ENCODE measurements at places on chromosomes 3 and 15. TPM values are rescaled to one million over a fixed set of nuclear protein-coding genes. Genes with fewer than 3 reads are reported as not detected.

KLHL40 gene
- not detected for total RNA-seq

LDHAL6B gene
- total RNA-seq = not detected

ADGRG7 gene
- total RNA-seq = 1.4 TPM

GLCE gene
- 22.4 TPM for total RNA-seq

EFCAB12 gene
- 0.42 TPM for total RNA-seq

ROBO1 gene
- total RNA-seq = 33.9 TPM

RYR3 gene
- not detected for total RNA-seq

PATL2 gene
- total RNA-seq = 3.8 TPM

TLR9 gene
- total RNA-seq = 0.27 TPM

ACTR8 gene
- 21.5 TPM for total RNA-seq

TMEM207 gene
- total RNA-seq = 1.4 TPM

MANF gene
- 176 TPM for total RNA-seq

SEMA5B gene
- not detected for total RNA-seq

- H3K36me3 ChIP-seq = peaks cover 17% of the 10 kb centered on the region
- H3K4me3 ChIP-seq = peak overlapping the region; percentile 68
- H3K4me1 ChIP-seq = no peaks in the 10 kb centered on the region
- H3K27me3 ChIP-seq = no peaks in the 10 kb centered on the region
- no peak overlapping the region for H3K27ac ChIP-seq
- DNase-seq = peak; percentile 6
These were observed 448 bp downstream of the SHISA5 start for GRCh38 chr3:48503401-48504050.

DNA sequence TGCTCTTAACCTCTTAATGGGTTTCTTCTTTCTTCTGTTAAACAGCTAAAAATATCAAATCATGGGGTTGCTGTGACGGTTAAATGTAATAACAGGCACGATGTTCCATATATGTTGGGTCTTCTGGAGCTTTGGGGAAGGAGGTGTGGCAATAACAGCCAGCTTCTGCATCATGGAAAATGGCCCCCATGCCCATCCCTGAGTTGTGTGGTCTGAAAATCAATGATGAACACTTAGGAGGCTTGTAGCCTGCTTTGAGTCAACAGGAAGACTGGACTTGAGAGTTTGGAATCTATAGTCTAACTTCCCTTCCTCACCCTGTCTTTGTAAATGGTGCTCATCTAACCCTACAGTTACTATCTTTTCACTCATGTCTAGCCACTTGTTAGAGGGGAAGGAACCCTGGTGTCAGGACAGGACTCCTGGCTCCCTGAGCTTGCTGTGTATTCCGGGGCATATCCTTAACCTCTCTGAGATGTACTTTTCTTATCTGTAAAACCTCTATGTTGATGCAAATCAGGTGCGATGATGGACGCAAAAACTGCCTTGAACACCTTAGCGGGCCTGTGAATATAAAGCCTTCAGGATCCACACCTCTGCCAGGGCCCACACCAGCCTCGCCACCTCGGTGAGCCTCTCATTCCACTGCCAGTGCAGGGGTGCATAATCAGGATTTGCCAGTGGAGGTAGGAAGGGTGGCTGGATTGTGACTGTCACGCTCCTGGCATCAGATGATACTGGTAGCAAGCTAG is 27.5 kb downstream of the SMAD3 start:
- peak overlapping the region; percentile 82 for H3K27ac ChIP-seq
- H3K4me1 ChIP-seq = peaks cover 61% of the 10 kb centered on the region
- H3K27me3 ChIP-seq = no peaks in the 10 kb centered on the region
- peak overlapping the region; percentile 41 for H3K4me3 ChIP-seq
- peaks cover 63% of the 10 kb centered on the region for H3K36me3 ChIP-seq
- DNase-seq = no peak

GRCh38 chr3:21331321-21331720 is 419.7 kb downstream of the ZNF385D start:
- no peaks in the 10 kb centered on the region for H3K36me3 ChIP-seq
- H3K4me3 ChIP-seq = no peak overlapping the region
- no peaks in the 10 kb centered on the region for H3K27me3 ChIP-seq
- no peak overlapping the region for H3K27ac ChIP-seq

DNA sequence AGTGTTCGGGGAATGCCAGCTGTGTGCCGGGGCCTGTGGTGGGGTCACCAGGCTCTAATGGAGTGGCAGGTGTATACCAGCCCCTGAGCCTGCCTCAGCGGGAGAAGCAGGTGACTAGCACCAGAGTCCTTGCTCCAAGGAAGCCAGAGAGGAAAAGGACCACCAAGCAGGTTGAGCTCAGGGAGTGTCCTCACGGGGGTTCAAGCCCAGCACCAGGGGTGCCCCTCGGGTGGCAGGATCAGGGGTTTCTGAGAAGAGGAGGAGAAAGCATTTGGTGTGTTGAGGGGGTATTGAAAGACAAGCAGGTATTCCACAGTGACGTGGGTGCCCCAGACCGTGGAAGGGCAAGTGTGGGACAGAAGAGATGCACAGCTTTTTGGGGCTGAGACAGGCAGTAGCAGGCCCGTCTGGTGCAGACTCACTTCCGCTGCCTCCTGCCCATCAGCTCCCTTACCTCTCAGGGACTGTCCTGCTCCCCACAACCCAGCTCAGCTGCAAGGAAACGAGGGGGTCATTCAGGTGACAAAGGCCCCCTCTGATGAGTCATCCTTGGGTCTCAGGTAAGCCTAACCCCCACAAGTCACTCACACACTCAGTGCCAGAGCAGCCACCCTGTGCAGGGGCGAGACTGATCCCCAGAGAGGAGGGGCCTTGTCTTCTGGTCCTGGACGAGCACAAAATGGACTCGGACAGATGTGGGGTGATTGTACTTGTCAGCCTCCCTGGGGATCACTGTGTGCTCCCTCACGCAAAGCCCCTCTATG is 21.4 kb upstream of the POC1A start:
- no peaks in the 10 kb centered on the region for H3K36me3 ChIP-seq
- peaks cover 33% of the 10 kb centered on the region for H3K4me1 ChIP-seq
- no peaks in the 10 kb centered on the region for H3K27me3 ChIP-seq
- DNase-seq = no peak
- no peak overlapping the region for H3K4me3 ChIP-seq

- H3K36me3 ChIP-seq = no peaks in the 10 kb centered on the region
- no peak overlapping the region for H3K27ac ChIP-seq
- DNase-seq = no peak
- no peaks in the 10 kb centered on the region for H3K4me1 ChIP-seq
- no peaks in the 10 kb centered on the region for H3K27me3 ChIP-seq
These were observed 177.7 kb upstream of the NR2E3 start for GRCh38 chr15:71632576-71633195.

- H3K27ac ChIP-seq = no peak overlapping the region
- DNase-seq = no peak
- no peak overlapping the region for H3K4me3 ChIP-seq
These were observed 27.2 kb downstream of the EPHB3 start for GRCh38 chr3:184588776-184589175.

DNA sequence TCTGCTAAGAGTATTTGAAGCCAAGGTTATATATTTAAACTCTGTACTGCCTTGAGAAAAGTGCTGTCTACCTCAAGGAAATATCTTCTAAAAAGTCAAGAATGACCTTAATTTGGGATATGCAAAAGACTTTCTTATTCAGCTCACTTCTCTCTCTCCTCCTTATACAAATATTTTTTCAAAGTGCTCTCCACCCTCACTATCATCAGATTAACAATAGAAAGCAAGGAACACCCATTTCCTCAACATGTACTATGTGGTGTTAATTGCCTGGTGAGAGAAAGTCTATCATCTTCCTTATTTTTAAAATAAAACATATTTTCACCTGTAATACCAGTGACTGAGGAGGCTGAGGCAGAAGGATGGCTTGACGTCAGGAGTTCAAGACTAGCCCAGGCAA is 44.4 kb upstream of the RSL24D1 start:
- H3K36me3 ChIP-seq = no peaks in the 10 kb centered on the region
- no peaks in the 10 kb centered on the region for H3K27me3 ChIP-seq
- no peak overlapping the region for H3K4me3 ChIP-seq

GRCh38 chr15:99096894-99097426 is 7.9 kb upstream of the SYNM start:
- H3K27me3 ChIP-seq = peaks cover 77% of the 10 kb centered on the region
- DNase-seq = no peak
- no peak overlapping the region for H3K4me3 ChIP-seq
- H3K36me3 ChIP-seq = no peaks in the 10 kb centered on the region
- no peak overlapping the region for H3K27ac ChIP-seq
- H3K4me1 ChIP-seq = peaks cover 8% of the 10 kb centered on the region

- H3K36me3 ChIP-seq = no peaks in the 10 kb centered on the region
- no peaks in the 10 kb centered on the region for H3K27me3 ChIP-seq
- DNase-seq = no peak
- no peak overlapping the region for H3K27ac ChIP-seq
These were observed 8.8 kb upstream of the SLC15A2 start for GRCh38 chr3:121885386-121885785.

DNA sequence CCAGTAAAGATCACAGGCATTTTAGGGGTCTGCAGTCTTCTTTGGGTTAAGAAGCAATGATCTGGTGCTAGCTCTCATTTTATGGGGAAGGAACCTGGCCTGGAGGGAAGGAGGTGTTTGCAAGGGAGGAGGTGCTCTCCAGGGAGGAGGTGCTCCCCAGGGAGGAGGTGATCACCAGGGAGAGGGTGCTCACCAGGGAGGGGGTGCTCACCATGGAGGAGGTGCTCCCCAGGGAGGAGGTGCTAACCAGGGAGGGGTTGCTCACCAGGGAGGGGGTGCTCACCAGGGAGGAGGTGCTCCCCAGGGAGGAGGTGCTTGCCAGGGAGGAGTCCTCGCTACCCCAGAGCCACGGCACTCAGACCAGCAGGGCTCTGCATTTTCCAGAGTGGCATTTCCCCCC is 115.7 kb downstream of the TLE3 start:
- H3K4me1 ChIP-seq = peaks cover 20% of the 10 kb centered on the region
- H3K4me3 ChIP-seq = no peak overlapping the region
- no peak for DNase-seq
- no peak overlapping the region for H3K27ac ChIP-seq

DNA sequence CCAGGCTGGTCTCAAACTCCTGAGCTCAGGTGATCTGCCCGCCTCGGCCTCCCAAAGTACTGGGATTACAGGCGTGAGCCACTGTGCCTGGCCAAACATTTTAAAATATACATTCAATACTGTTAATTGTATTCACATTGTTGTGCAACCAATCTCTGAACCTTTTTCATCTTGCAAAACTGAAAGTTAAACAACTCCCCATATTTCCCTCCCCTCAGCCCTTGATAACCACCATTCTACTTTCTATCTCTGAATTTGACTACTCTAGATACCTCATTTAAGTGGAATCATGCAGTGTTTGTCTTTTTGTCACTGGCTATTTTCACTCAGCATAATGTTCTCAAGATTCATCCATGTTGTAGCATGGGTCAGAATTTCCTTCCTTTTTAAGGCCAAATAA is 30.0 kb downstream of the HMCES start:
- no peaks in the 10 kb centered on the region for H3K27me3 ChIP-seq
- no peak overlapping the region for H3K4me3 ChIP-seq
- DNase-seq = no peak
